Mesenchymal stem cell (in vitro differentiated cells and primary cell): ENCODE measurements at places on chromosomes 6 and 20.

DNA sequence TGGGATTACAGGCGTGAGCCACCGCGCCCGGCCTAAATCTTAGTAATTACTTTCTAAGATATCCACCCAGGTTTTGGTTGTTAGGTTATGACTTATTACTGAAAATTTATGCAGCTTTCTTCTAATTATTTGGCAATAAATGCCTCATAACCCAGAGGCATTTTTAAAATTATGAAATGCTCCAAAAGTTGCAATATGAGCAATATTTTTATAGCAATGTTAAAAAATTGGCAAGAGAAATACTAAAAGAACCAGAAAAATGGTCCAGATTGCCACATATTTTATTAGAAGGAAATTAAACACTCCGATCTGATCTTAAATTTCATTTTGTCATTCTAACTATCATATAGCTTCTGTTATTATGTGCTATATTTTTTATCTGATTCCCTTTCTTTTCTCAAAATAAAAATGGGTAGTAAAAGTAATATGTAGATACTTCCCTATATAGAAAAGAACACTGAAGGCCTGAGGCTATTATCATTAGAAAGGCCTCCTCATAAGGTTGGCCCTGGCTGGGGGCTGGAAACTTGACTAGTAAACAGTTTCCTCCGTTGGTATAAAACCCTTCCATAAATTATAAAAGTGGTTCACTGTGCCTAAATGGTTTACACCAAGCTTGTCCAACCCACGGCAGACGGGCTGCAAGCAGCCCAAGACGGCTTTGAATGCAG, 22.1 kb downstream of the BLOC1S5 start:
- DNase-seq: no peak

GRCh38 chr20:58024241-58024721, 204.2 kb downstream of the ANKRD60 start:
- no peak for DNase-seq

DNA sequence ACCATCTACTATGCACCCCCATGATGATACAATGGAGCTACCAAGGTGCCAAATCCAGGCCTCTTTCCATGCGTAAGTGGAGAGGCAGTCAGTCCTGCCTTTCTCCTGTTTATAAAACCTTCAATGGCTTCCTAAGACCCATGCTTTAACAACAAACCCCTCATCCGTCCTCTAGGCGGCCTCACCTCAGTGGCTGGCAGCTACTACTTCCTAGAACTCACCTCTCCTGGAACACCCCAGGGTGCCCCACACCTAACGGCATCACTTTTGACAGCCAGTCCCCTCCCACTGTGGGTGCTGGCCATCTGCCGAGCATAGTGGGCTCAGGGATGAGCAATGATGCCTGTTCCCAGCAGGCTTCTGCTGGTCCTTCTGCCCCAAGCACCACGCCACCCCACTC, 80.0 kb upstream of the TAB2 start:
- no peak for DNase-seq

GRCh38 chr6:36283608-36284007, 13.7 kb downstream of the PNPLA1 start:
- DNase-seq: no peak

GRCh38 chr6:128479048-128479666, 41.2 kb downstream of the PTPRK start:
- no peak for DNase-seq

DNA sequence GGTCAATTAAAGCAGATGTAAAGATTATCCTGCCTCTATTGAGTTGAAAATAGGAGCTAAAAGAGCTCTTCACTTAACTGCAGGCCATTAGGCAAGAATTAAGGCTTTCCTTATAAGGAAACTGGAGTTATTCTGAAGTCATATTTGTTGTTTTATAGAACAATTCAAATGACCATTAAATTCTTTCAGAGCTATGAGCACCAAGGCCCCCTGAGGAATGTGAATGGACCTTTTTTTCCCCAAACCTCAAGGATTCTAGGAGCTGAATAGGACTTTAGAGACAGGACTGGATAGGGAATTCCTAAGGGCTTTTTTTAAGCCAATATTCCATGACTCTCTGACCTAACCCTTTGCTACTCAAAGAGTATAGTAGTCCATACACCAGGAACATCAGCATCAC, 565.7 kb upstream of the BTBD3 start:
- no peak for DNase-seq

DNA sequence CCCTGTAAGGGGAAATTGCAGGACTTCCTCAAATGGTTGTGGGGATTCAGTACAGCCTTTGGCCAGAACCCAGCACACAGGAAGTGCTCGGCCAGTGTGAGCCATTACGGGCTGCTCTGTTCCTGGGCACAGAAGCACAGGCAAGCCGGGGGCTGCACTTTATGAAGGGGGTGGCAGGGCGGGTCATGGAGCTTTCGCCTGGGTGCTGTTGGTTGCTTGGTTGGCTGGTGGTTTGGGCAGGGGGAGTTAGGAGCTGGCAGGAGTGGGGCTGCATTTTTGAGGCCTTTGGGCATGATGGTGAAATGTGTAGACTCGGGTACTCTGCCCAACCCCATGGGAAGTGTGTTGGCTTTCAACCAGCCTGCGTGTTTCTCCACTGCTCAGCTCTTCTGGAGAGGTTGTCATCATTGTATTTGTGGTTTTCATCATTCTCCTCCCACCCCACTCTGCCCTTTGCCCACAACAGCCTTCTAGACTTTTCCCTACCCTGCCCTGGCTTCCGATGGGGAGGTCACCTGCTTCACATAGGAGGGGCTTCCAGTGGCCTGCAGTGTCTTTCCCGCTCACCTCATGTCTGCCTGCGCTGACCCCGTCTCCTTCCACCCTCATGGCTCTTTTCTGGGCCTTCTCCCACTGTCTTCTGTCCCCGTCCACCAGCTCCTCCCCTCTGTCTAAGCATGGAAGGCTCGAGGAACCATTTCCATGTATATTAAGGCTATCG, 16.1 kb upstream of the RBM38 start:
- DNase-seq: no peak

- no peak for DNase-seq
Measured at GRCh38 chr20:55783381-55783780, 221.9 kb downstream of the CBLN4 start.

- DNase-seq: no peak
Measured at GRCh38 chr6:105867821-105868220, 218.3 kb upstream of the PRDM1 start.

DNA sequence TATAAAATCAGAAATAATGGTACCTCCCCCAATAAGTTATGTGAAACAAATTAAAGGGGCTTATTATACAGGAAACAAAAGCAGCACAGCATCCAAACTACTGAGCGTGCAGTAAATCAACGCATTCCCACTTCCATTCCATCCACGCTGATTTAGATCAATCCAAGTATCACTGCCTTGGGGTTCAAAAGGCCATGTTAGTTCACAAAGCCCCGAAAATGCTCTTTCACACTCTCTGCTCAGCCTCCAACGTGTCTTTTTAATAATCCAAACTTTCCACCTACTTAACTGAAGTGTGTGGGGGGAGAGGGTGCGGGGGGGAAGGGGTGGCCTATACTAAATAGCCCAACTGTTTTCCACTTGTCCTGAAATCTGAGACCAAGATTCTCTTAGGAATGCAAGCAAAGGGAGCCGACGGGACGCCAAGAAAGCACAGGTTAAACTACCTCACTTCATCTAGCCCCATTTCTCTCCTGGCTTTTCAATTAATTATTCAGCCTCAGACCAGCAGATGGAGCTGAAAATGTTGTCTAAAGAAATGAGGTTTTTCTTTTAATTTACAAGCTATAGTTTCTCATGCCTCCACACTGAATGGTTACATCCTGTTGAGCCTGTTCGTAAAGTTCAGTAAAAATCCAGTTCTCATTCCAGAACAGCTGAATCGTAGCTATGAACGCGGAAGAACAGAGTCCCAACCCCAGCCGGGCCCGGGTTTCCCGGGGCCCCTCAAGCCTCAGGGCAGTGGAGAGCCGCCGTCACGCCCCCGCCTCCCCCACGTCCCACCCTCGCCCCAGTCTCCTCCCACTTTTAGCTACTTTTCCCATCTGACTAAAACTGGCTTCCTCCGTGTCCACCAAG, 1.0 kb upstream of the NXT1 start:
- no peak for DNase-seq

GRCh38 chr6:161235776-161236633, 37.9 kb downstream of the AGPAT4 start:
- DNase-seq: peak; percentile 40

GRCh38 chr6:37757381-37757780, 59.7 kb upstream of the MDGA1 start:
- no peak for DNase-seq

DNA sequence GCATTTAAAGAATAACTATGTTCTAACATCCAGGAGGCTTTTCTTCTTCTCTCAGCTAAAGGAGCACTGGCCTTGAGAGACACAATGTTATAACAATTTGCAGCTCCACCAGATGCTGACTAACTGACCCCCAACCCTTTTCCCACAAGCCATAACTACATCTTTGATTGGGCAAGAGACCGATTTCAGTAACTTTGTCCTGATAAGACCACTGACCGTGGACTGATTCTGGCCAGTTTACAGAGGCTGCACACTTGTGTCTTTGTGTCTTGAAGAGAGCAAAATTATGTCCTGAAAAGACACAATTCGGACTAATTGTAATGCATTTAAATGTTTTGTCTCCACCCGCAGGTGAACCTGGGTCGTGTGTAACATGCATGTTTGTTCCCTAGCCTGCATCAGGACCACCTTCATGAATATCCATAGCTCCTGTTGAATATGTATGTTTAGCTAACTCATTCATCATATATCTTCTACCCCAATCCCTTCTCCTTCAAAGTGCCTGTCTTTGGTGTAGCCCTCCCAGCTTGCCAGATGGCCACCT, 22.3 kb downstream of the ABRACL start:
- DNase-seq: no peak

DNA sequence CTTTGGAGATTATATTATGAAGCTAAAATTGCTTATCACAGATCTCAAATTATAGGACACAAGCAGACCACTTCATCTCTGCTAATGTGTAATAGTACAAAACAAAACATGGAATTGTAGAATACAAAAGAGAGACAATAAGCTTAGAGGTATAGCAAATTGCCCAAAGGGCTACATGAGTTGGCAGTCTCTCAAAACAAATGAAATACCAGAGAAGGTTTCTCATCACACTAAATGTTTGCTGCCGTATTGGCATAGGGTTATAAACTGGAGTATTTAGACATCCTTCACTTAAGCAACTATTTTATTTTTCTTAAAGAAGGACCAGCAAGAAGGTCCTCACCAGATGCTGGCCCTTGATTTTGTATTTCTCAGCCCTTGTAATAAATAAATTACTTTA, 5.9 kb upstream of the EYA4 start:
- no peak for DNase-seq

GRCh38 chr20:17936761-17937732, 31.5 kb downstream of the SNX5 start:
- DNase-seq: peak; percentile 91

GRCh38 chr20:34931771-34932170, 23.8 kb downstream of the GSS start:
- no peak for DNase-seq

GRCh38 chr6:113654396-113654795, 202.7 kb upstream of the MARCKS start:
- DNase-seq: peak; percentile 39

DNA sequence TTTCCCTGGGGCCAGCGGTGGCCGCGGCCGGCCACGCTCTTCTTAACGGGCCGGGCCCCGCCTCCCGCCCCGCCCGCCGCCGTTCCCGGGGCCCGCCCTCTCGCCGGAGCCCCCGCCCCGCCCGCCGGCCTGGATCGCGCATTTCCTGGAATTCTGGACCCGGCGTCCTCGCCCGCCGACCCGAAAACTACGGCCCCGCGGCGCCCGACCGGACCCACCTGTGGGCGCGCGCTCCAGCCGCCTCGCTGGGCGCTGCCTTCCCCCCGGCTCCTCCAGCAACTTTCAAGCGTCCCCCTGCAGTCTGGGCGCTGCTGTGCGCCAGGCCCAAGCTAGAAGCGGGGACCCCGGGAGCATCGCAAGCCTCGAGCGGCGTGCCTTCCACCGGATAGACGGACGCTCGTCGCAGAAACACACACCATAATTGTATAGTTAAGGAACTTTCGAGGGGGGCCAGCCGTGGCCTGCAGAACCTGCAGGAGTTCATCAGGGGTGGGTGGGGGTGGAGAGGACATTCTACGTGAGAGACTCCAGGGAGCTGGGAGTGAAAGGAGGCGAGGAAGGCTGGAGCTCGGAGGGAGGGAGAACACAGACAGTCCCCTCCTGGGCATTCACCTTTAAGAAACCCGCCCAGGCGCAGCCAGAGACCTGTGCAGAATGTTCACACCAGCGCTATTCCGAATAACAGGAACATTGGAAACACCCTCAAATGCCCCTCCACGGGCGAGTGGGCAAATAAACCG, at the start of gene ADA:
TSS of gene ADA (minus strand) at position 16 of the 740 bp plus-strand sequence. CDS start 92 bp downstream, outside the sequence.
- peak; percentile 66 for DNase-seq

GRCh38 chr20:3382836-3383235, 24.6 kb downstream of the DNAAF9 start:
- no peak for DNase-seq

DNA sequence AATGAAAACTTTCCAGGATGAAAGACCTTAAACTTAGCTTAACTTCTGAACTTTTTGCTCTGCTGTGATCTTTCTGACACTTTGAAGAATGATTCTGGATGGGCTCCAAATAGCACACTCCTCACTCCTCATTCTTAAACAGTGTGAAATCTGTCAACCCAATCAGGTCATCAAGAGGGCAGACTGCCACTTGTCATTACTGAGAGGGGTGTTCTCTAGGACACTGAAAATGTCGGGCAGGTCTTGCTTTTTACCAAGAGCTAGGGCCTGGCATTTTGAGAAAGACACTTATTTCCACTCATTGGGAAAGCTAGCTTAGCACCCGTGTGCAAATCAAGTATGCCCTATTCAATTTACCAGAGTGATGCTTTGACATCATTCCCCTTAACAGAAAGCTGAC, 122.2 kb downstream of the MTFR2 start:
- DNase-seq: no peak

GRCh38 chr20:7579888-7580287, 360.4 kb downstream of the HAO1 start:
- no peak for DNase-seq

DNA sequence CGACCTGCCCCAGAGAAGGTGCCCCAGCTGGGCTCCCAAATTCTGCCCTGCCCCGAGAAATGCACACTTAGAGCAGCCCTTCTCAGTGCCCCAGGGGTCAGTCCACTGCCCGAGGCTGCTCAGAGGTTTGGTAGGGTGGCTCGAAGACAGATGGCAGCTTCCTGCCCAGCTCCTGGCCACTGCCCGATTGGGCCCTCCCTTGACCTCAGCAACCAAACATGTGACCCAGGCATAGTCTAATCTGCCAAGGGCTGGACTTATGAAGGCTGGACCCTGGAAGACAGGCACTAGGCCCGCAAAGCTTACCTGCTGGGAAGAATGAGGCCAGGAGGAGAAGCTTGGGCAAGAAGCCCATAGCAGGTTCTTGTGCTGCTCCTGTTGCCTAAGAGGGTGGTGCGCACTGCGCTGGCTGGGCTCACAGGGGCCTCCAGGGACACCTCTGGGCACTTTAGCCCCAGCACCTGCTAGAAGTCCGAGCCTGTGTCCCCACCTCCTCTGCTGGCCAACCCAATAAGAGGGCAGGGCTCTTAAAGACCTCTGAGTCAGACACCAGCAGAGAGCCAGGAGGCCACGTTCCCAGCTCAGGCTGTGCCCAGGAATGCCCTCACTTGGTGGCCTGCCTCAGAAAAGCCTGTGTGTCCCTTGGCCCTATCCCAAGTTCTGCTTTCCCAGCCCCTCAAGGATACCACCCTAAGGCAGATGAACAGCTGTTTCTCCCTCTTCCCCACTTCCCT, 5.5 kb downstream of the SIGLEC1 start:
- DNase-seq: peak; percentile 13
